SJSA1 (cell line): ENCODE measurements at places on chromosomes 3 and 15.

GRCh38 chr15:80289528-80290495 is 37.8 kb upstream of the CTXND1 start:
- DNase-seq, result no peak

GRCh38 chr15:35530698-35531097 is 15.3 kb downstream of the DPH6 start:
- no peak for DNase-seq

DNA sequence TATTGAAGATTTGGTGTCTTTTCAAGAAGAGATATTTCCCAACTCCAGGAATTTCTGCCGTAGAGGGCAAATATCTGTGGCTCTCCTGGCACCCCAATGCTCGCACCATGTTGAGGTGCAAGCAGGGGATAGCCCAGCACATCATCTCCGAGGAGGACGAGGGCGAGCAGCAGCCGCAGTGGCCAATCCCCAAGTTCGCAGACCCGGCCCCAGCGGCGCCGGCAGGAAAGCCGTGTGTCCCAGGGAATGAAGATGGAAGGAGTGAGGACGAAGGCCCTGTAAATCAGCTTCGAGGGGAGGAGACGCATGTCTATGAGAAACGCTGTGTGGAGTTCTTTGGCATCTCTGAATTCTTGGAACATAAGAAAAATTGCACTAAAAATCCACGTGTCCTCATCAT is 213.4 kb upstream of the UBE2E2 start:
- no peak for DNase-seq

- DNase-seq, result no peak
These were observed 172.2 kb downstream of the PPM1L start for GRCh38 chr3:160928183-160928726.

DNA sequence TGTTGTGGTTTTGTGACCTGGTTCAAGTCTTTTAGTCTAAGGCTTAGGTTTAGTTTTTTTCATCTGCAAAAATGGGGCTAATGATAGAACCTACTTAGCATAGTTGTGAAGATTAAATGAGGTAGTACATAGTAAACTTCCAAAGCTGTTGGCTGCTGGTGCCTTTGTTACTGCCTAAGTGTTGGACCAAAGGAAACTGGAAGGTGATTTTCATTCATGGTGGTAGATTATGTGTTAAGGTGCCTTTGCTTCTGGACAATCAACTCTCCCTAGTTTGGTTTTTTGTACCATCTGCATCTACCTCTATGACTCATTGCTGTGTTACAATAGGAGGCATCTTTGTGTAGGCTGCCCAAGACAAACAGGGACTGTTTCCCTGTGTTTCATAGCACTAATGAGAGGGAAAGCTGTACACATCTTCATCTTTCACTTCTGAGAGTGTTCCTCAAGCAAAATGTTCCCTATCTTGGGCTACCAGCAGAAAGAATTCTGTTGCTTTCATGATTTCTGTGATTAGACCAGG is 3.2 kb downstream of the MAP2K1 start:
- no peak for DNase-seq

- no peak for DNase-seq
These were observed 196.0 kb downstream of the DPH6 start for GRCh38 chr15:35349916-35350315.

- peak; percentile 90 for DNase-seq
These were observed 1.9 kb downstream of the ADAMTS9 start for GRCh38 chr3:64685800-64686445.

DNA sequence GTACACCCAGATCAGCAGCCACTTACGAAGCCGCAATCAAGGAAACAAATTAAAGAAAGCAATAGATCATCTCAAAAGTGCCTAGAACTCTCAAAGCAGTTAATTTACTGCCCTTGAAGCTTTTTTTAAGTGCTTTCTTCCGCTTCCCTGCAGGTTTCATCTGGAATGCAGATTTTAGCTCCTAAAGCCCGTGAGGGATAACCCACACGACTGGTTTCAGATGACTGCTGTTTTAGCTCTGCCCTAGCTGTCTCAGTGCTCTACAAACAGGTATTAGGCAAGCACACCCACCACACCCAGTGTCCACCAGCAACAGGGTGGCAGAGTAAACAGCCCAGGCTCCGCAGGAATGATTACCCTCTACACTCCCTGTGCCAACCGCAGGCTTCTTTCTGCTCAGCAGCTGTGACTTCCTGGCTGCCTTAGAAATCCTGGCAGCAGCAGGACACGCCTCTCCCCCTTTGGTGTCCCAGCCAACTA is 126.0 kb downstream of the FMN1 start:
- peak; percentile 71 for DNase-seq

DNA sequence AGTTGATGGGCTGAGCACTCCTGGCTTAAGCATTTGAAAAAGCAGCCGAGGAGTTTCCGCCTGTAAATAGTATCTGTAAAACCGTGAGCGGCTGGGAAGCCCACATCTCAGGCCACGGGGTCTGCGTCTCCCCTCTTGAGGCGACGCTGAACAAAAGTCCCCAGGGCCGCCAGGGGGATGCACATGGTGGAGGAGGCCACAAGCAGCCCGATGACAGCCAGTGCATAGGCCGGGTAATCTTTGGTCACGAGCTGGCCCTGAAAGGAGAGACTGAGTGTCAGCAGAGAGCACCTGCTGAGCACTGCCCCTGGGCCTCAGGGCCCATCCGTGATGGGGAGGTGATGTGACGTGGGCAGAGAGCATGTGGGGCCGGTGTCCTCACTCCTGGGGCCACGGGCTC is 37.5 kb downstream of the SLC6A20 start:
- DNase-seq, result no peak

- no peak for DNase-seq
These were observed 55.0 kb upstream of the ARHGEF3 start for GRCh38 chr3:56856752-56857151.

DNA sequence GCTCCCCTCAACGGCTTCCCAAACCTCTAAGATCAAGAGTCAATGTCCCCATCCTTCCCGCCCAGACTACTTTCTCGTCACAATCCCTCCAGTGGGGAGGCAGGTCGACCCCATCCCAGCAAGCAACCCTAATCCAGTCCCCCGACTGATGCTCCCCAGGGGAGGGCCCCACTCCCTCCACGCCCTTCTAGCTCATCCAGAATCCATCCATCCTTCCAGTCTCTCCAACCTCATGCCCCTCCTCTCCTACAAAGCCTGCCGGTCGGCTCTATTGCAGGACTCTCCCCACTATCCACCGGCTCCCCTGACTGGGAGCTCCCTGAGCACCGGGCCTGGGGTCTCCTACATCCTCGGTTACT is 1.3 kb downstream of the ADAMTS7 start:
- no peak for DNase-seq

- DNase-seq, result no peak
These were observed 79.0 kb upstream of the RARB start for GRCh38 chr3:25349095-25349494.

GRCh38 chr3:176927280-176927679 is 270.0 kb downstream of the TBL1XR1 start:
- no peak for DNase-seq

DNA sequence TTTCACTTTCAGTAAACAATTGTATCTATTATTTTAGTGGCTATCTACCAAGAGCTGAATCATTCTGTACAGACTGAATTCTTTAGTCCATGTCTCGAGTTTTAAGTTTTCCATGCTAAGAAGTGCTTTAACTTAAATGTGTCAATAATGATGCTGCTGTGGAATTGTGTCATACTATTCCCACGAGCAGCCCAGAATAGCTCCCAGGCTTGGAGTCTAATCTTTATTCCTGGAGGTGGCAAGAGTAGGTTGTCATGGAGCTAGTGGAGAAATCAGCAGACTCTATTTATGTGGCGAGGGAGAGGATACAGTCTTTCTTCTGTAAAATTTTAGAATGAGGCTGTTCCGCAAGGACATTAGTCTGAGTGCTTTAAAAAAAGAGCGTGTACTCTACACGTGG is 207.2 kb downstream of the ROBO2 start:
- DNase-seq, result no peak

DNA sequence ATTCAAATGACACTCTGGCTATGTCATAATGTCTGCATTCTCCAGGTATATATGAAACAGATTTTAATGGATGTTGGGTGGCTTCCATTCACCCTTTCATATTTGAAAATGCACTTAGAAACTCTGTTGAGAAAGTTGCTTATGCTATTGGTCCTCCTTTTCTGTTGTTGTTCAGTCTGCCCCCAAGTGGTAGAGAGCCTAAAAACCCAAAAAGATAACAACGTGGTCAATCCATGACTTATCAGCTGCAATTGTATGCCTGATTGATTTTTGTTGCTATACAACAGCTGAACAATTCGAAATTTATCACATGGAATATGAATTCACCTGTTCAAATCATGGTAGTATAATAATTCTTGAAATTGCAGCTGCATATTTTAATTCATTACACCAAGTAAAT is 279.8 kb downstream of the ROBO2 start:
- DNase-seq, result no peak

DNA sequence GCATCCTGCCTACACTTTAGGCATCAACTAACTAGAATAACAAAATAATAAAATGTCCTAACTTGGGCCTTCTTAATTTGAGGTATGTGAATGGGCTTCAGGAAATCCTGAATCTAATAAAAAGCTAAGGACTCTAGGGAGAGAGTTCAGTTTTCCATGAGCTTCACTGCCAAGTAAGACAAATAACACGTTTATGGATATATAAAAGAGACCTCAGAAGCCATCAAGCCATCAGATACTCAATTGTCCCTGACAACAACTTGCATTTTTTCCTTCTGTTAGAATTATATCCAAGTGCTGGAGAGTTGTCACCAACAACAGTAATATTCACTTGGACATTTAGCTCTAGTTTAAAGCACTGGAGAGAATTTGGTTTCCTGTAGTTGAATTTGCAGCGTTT is 102.4 kb upstream of the IGSF10 start:
- DNase-seq, result no peak

- DNase-seq, result no peak
These were observed 25.6 kb upstream of the MAP3K13 start for GRCh38 chr3:185337231-185337816.

- DNase-seq, result no peak
These were observed 87.0 kb downstream of the GMPS start for GRCh38 chr3:155957412-155957880.

DNA sequence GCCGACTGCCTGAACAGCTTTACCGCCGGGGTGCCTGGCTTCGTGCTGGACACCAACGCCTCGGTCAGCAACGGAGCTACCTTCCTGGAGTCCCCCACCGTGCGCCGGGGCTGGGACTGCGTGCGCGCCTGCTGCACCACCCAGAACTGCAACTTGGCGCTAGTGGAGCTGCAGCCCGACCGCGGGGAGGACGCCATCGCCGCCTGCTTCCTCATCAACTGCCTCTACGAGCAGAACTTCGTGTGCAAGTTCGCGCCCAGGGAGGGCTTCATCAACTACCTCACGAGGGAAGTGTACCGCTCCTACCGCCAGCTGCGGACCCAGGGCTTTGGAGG is 815 bp downstream of the SPINT1 start:
- DNase-seq, result no peak

DNA sequence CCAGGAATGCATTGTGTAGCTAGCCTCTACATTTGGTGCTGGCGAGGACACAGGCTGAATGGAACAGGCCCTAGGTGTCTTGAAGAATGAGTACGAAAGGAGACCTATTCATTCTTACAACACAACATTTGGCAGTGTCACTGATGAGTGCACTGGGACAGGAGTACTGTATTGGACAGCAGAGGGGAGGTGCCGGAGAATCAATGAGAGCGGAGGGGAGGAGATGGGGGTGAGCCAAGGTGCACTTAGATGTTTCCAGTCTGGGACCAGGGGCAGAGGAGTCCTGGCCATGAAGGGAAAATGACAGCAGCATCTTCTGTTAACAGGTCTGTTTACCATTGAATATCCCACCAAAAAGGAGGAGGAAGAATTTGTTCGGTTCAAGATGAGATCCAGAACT is 53.2 kb downstream of the C3orf20 start:
- no peak for DNase-seq

DNA sequence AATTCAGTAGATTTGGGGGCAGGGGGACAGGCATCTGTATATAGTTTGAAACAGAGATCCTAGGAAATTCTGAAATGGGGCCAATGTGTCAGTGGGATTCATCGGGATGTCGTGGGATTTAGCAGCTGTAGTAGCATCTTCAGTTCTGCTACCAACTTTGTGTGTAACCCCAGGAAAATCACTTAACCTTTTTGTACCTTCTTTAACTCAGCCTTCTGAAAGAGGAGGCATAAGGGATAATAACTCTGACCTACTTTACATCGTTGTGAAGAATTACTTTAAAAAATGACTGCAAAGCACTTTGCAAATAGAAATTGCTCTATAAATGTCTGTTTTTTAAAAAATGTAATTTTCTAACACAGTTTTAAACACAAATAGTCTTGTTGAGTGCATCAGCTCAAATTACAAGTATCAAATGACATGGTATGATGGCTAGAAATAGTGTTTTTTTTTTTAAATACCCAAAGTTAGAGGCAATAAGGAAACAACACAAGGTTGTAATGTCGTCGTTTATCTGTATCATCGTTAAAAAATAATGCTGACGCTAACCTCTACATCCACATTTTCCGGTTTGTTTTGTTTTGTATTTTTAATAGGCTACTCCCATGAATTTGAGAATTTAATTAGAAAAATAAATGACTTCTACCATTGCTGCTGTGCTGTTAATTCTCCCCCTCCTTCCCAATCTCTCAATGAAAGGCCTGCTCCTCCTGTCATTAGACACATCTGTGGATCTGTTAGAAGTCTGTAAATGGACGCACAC is 338.5 kb downstream of the PTPRG start:
- DNase-seq, result no peak

GRCh38 chr3:175619369-175619768 is 760.2 kb downstream of the NAALADL2 start:
- no peak for DNase-seq

GRCh38 chr3:100602506-100603444 is 6.6 kb upstream of the ADGRG7 start:
- DNase-seq, result no peak

GRCh38 chr15:89067751-89068150 is 20.5 kb upstream of the ABHD2 start:
- no peak for DNase-seq

- DNase-seq, result no peak
These were observed 30.7 kb downstream of the ATP13A5 start for GRCh38 chr3:193347521-193348501.

DNA sequence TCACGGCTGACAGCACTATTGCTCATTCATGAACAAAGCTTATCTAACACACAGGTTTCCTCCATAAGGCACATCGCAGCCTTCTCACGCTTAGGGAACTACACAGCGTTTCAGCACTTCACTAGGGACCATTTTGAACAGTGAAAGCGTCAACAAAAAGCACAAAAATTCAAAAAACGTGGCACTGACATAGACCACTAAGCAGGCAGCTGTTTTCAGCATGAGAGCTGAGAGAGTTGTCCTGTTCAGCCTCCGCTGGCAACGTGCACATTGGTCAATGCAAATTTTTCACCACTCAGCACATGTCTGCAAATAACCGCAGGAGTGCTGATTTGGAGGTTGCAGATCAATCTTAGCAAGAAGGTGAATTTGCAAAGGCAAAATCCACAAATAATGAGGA is 109.2 kb downstream of the LRRK1 start:
- DNase-seq, result no peak
